ENCODE measurements at places on chromosomes 7 and 10.

DNA sequence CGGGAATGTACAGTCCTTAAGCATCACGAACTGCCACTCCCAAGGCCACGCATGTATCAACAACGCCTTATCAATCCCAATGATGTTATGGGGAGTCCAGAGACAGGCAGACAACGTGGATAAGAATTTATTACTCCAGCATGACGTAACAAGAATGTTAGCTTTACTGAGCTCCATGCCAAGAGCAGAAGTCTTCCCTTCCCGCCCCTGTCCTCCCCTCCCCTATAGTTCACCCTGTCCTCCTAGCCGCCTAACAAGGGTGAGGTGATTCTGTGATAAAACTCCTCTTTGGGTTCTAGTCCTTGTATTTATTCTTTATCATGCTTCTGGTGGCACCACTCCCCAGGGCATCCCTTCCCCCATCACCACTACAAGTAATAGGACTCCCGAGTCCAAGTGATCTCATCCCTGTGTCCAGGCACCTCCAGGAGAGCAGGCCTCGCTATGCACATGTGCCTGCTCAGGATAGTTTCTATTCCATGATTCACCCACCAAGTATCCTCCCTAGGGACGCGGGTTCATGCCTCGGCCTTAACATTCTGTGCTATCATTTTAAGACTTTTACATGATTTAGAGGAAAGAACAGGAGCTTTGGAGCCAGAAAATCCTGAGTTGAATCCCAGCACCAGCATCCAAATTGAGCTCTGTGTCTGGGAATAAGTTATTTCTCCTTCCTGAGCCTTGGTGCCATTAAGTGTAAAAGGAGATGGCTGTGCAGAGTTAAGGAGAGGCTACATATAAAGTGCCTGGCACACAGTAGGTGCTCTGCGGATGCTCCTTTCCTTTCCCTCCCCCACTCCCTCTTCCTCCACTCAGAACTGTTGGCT, 15.4 kb downstream of the GSDME start:
- no peak for DNase-seq

DNA sequence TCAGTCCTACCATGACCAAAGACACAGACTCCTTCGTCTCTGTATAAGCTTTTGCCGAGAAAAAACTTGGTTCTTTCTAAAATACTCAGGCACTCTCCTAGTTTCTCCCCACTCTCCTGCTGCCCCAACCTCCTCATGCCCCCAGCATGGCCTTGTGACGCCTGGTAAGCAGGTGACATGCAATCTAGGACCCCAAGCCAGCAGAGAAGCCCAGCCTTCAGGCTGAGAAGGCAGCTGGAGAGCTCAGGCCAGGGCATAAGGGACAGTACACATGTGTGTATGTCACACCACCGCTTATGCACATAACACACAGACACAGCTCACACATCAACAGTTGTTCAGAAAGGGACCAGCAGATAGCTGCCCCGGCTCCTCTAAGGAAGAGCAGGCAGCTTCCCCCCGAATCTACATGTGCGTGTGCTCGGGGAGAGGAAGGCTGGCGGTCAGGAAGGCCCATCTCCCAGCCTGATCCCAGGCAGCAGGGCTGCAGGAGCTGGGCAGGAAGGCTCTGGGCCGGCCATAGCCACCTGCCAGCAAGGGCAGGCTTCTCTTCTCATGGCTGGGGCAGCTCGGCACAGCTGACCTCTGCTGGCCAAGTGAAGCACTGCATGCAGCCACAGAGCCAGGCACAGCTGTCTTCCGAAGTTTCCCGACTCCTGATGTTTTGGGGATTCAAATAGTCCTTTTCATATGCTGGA, 8.5 kb downstream of the DDX56 start:
- DNase-seq: peak; percentile 51

DNA sequence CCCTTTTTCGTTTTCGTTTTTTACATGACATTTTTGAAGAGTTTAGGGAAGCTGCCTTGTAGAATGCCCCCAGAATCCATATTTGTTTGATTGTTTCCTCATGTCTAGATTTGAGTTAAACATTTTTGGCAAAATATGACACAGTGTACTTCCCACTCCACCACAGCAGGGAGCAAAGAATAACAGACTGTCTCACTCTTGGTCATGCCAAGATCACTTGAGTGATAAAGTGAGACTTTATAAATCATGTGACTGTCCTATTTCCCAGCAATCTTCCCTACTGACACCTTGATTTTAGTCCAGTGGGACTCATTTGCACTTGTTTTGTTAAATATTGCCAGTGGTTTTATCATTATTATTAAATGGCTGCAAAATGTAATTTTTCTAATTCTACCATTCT, 44.4 kb upstream of the USP6NL start:
- no peak for DNase-seq

- no peak for DNase-seq
Measured at GRCh38 chr10:15453926-15454325, 82.8 kb upstream of the FAM171A1 start.

GRCh38 chr7:54722026-54722425, 37.0 kb downstream of the SEC61G start:
- DNase-seq: no peak

- DNase-seq: no peak
Measured at GRCh38 chr7:12269100-12269895, 58.2 kb downstream of the TMEM106B start.

Data from CD4-positive, alpha-beta T cell (primary cell).